ENCODE measurements at places on chromosomes 6 and 20.

DNA sequence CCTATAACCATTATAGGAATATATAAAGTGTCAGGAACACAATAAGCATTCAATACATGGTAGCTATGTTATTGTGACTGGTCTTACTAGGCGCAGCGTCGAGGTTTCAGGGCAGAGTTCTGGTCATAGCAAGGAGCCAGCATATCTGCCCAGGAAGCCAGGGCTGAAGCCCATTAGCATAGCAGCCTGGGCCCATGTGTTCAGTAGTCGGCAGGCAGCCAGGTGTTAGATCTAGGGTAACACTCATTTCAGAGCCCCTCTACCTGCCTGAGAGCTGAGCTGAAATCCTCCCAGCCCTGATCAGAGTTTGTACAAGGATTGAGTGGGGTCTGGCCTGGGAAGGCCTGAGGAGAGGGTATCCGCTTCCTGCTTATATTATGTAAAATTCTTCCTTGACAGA lies 32.1 kb downstream of the C20orf173 start:
- DNase-seq: no peak

DNA sequence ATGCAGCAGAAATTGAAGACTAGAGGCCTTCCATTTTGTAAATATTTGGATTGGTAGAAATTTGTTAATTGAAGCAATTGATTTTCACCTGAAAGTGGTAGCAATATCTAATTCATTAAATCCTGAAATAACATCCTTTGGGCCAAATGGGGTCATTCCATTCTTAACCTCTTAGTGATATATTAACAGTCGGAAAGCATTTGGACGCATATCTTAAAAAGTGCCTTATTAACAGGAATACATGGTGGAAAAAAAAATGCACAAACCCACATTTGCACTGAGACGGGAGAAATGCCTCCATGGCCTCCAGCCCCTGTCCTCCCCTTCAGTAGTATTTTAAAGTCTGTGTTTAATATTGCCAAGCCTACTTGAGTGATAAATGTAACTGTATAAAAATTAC lies 205.5 kb downstream of the TFAP2B start:
- no peak for DNase-seq

- DNase-seq: no peak
These were observed 156.9 kb upstream of the SOX4 start for GRCh38 chr6:21436625-21437024.

DNA sequence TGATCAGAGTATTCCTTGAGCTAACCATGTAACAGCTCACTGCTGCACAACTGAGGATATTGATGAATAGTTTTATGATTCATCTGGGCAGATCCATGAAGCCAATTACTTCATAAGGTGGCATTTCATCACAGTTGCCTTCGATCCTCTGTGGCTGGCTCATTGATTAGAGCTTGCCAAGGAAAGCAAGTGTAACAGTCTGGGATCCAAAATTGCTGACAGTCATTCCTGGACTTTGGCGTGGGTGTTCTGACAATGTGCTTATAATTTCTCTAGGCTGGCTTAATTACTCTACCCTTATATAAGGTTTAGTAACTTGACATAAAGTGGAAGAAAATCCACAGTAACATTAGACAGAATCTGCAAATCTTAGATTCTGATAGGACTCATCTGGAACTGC lies 551.3 kb upstream of the CDH4 start:
- no peak for DNase-seq

Data from activated effector memory CD4-positive, alpha-beta T cell treated with Interleukin-2 at 50 U/mL for 16 hours (primary cell).